ENCODE measurements at places on chromosomes 1 and 21.

DNA sequence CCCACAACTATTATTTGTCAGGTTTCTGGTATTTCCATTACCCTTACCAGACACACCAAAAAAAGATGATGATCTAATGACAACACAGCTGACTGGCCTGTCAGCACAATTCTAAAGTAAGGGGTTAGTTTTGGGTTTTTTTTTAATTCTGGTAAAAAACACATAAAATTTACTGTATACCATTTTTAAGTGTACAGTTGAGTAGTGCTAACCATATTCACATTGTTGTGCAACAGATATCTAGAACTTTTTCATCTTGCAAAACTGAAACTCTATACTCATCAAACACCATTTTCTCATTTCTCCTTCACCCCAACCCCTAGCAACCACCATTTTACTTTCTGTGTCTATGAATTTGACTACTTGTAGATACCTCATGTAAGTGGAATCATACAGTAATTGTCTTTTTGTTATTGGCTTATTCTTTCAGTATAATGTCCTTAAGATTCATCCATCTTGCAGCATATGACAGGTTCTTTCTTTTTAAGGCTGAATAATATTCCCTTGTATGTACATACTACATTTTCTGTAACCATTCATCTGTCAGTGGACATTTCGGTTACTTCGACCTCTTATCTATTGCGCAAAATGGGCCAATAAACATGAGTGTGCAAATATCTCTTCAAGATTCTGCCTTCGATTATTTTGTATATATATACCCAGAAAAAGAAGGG lies 29.8 kb downstream of the ARNT start:
- DNase-seq: no peak

- DNase-seq: no peak
Observed at GRCh38 chr1:109768820-109769219, 5.1 kb upstream of the EPS8L3 start.

DNA sequence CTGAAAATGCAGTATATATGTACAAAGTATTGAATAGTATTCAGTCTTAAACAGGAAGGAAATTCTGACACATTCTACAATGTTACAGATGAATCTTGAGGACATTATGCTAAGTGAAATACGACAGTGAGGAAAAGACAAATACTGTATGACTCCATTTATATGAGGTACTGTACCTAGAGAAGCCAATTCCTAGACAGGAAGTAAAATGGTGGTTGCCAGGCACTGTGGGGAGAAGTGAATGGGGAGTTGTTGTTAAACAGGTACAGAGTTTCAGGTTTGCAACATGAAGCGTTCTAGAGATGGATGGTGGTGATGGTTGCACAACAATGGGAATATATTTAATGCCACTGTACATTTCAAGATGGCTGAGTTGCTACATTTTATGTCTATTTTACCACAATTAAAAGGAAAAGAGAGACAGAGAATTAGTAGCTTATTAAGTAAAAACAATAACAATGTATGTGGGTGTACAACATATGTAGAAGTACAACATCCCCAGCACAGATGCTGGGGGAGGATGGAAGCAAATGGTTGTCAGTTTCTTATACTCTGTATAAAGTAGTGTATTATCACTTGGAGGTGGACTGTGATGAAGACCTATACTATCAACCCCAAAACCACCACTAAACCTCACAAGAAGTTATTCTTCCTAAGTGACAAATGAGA lies 3.9 kb upstream of the RAB4A start:
- no peak for DNase-seq

DNA sequence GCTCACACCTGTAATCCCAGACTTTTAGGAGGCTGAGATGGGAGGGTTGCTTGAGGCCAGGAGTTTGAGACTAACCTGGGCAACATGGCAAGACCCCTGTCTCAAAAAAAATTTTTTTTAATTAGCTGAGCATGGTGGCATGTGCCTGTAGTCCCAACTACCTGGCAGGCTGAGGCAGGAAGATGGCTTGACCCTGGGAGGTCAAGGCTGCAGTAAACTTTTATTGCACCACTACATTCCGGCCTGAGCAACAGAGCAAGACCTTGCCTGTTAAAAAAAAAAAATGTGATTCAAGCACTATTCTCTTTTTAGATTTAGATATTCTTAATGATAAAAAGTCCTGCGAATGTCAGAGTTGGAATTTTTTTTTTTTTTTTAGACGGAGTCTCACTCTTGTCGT lies 102.5 kb upstream of the L1TD1 start:
- no peak for DNase-seq

DNA sequence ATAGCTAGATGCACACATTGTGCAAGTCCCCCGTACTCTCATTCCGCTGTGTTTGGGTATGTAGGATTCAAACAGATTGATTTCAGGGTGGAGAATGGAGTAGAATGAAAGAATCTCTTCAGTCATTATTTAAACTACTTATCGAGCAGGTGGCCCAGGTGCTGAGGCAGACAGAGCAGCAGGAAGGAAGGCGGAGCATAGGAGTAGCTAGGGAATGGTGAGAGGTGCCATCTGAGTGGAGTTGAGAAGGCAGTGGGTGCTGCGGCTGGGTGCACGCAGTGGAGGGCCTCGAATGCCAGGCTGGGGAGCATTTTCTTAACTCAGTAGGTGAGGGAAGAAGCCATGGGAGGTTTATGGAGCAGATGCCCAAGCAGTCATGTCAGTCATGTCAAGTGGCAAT lies 45.2 kb upstream of the CD101 start:
- DNase-seq: no peak

DNA sequence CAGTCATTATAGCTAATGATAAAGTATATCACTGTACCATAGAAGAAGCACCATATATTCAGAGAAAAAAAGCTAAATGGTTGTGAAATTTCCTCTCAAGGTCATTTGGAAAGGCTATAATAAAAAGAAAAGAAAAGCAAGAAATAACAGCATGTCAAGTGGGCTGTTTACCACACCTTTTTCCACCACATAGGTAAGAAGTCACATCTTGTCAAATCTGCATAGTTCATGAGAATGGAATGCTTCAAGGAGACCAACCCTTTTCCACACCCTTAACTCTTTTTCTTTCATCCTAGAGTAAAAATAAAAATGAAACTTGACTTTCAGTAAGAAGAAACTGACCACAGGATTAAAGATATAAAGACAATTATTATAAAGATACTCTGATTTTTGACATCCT lies 91.2 kb downstream of the ATP6V1G3 start:
- DNase-seq: no peak
